NCI-H1417 (cell line): ENCODE measurements at places on chromosomes 5 and 9.
A peak's percentile ranks its signal among the peaks of the same experiment; 100 is the strongest.

DNA sequence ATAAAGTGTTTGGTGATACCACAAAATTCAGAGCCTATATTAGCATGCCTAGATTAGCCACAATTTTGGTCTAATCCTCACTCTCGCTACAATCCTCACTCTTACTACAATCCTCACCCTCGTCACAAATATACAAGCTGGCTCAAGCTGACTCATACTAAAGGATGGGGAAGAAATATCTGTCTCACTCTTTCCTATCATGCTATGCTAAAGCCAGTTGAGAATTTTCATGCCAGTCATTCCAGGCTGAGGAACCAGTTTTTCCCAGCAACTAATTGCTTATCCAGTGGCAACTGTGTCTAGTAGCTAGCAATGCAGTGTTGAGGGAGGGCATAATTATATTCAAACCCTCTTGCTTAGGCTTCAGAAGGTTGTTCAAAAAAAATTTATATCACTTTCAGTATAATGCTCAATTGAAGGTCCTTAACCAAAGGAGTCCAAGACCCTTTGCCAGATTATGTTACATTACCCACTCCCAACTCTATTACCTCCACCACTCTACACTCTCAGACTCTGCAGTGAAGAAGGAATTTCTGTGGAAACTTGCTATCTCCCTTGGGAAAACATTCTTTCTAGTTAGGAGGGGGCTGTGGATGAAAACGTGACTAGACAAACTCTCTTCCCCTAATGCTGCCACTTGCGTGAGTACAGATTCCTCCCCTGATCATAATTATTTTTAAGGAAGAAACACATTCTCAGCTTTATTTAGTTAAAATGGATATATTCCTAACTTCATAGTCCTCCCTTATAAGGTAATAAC, 810.3 kb upstream of the ACO1 start:
- no peak for DNase-seq

GRCh38 chr5:132898094-132898493, 24.6 kb downstream of the LEAP2 start:
- no peak for DNase-seq

DNA sequence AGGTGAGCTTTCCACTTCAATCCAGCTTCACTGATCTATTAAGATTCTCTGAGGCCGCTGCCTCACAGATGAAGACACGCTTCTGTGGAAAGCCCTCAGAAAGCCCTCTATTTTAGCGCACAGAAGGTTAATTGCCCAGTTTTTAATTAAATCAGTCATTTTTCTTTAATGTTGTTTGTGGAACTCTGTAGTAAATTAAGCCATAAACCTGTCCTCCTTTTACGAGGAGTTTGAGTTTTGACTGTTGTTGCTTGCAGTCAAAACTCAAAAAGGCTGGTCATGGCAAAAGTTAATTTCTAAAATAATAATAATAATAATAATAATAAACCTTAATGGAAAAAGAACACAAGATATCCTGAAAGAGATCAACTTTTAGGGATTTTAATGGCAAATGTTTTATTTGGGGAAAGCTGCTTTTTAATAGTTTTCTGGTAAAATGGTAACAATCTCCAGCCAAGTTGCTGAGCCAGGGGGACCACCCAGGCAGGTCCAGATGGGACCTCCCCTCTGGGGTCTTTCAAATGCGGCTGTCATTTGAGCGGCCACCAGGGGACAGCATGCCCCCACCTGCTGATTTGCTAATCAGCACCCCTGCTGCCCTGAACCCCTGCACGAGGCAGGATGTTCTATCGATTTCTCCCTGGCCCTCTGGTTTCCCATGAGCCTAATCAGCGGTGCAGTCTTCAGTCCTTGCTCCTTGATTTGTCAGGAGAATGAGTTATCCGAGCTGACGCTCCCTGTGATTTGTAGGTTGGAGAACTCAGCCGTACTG, 247.2 kb downstream of the FSTL4 start:
- DNase-seq: no peak

- DNase-seq: no peak
Measured at GRCh38 chr5:156971415-156971814, 8.4 kb upstream of the TIMD4 start.

DNA sequence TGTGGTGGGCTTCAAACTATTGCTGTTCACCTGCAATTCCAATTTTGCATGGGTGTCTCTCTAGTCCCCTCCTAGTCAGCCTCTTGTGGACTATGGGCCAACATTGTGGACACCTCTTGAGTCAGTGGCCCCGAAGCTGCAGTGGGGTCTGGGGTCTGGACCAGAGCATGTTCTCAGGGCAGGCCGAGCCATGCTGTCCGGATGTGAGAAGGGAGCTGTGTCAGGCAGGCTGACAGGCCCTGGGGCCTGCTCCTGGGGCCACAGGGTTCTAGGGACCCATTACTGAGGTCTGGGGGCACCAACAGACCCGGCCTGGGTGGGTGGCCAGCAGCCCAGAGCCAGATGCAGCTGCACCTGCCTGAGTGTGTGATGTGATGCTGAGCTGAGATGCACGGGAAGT, 16.5 kb upstream of the IRX4 start:
- DNase-seq: no peak

- no peak for DNase-seq
Measured at GRCh38 chr9:77946296-77946695, 85.3 kb downstream of the GNAQ start.

DNA sequence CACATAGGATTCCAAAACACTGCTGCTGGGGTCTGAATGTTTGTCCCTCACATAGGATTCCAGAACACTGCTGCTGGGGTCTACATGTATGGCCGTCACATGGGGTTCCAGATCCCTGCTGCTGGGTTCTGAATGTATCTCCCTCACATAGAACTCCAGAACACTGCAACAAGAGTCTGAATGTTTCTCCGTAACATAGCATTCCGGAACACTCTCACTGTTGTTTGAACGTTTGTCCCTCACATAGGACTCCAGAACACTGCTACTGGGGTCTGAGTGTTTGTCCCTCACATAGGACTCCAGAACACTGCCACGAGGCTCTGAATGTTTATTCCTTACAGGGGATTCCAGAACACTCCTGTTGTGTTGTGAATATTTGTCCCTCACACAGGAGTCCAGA, 216.8 kb downstream of the FOXD4L6 start:
- no peak for DNase-seq

DNA sequence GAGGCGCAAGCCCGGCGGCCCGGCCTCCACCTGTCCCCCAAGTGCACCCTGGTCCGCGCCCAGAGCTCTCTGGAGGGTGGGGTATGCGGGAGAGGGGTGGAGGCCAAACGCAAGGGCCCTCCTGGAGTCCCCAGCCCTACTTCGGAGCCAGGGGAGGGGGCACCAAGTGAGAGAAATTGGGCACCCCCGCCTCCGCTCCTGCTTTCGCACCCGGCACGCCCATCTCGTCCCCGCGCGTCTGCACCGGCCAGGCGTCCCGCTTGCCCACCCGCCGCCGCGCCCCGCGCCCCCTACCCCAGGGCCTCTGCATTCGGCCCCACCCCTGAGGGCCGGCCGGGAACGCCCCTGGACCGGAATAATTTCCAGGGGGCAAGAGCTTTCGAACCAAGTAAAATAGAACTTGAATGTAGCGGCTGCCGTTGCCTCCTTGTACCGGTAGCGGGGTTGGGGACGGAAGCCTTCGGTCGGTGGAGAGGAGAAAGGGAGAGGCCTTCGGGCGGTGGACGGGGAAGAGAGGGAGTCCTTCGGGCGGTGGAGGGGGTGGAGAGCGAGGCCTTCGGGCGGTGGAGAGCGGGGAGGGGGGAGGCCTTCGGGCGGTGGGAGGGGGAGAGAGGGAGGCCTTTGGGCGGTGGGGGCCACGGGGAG, 694 bp upstream of the PHPT1 start:
- peak; percentile 79 for DNase-seq

DNA sequence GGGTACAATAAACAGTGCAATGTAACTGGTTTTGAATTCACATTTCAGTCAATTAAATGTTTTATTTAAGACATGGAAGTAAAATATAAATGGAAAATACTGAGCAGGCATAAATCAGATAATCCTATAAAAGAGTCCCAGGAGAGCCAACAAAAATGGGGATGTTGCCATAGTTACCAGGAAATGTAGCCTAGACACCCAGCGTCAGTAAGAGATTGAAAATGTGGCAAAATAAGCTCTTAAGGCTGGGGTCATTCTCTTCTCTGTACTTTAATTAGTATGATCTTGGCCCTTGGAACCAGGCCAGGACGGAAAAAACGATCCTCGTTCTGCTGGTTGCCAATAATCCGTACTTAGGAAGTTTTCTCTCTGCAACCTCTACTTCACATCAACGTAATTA, 18.9 kb upstream of the RASEF start:
- DNase-seq: peak; percentile 66

DNA sequence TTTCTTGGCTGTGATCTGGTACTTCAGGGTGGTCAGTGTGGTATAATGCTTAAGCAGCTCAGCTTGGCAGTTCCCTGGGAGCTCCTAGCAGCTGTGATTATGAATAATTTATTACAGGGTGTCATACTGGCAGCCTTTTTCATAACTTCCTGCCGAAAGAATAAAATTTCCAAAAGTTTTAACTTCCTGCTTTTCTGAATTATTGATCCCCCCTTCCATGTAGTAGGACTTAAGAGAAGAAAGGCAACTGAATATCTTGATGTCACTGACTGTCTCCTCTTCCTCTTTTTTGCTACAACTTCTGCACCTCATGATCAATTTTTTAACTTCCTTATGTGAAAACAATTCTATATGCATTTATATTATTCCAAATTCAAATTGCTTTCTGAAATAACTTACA, 74.3 kb upstream of the SPEF2 start:
- DNase-seq: no peak

GRCh38 chr5:42583322-42583721, 160.1 kb downstream of the GHR start:
- peak; percentile 34 for DNase-seq

GRCh38 chr5:179879690-179880010, 21.0 kb upstream of the MRNIP start:
- no peak for DNase-seq

- no peak for DNase-seq
Measured at GRCh38 chr5:135979510-135979909, 24.7 kb upstream of the LECT2 start.

DNA sequence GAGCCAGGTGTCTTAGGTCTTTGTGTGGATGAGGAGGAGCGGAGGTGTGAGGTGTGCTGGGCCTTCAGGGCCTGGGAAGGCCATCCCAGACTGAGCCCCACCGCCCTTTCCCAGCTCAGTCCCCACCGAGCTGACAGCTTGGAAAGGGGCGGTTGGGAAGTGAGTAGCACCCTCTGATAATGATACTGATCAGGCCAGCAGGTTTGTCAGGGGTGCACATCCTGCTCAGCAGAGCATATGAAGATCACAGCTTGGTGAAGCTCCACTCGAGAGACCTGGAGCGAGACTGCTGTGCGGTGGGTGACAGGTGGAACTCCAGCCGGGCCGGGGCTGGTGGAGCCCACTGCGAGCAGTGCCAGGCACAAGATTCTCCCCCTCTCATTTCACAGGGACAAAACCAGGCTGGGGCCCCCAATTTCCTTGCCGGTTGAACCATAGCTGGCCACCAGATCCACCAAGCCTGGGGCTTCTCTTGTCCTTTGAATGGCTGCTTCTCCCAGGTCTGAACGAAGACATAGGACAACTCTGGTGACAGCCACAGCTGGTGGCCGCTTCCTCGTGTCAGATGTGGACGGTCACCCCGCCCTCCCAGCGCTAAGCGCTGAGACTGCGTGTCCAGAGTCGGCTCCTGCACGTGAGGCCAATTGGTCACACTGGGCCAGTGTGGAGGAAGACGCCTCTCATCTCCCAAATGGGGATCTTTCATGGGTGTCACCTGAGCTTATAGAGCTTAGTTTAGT, 8.3 kb downstream of the QRFP start:
- DNase-seq: no peak

DNA sequence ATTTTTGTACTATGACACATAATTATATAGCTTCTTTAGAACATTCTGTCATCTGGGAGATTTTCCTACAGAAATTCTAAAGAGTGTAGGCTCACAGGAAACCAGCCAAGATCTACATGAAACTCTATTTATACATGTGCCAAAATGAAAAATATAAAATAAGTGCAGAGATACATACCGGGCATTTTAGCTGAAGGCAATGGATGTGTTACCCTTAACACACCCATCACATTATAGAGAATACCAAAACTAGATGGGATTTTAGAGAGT, 125.9 kb downstream of the TRIM32 start:
- DNase-seq: no peak

- no peak for DNase-seq
Measured at GRCh38 chr9:94920420-94921091, 194.1 kb downstream of the AOPEP start.

DNA sequence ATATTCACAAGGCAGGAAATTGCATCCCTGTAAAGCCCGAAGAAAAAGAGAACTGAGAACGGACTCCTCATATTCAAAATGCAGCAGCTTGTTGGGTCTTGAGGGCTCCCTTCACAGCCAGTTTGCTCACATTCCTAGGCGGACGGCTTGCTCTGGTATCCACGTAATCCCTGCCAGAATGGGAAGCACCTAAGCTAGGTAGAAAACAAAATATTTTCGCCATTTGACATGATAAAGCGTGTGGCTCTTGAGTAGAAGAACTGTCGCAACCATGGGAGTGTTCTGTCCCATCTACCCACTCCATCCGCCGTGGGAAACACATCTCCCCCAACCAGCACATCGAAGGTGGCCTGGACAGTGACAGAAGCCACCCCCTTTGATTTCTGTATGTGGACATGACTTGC, 183.1 kb downstream of the GAS1 start:
- DNase-seq: no peak

GRCh38 chr9:129280623-129281271, 102.7 kb upstream of the IER5L start:
- no peak for DNase-seq

DNA sequence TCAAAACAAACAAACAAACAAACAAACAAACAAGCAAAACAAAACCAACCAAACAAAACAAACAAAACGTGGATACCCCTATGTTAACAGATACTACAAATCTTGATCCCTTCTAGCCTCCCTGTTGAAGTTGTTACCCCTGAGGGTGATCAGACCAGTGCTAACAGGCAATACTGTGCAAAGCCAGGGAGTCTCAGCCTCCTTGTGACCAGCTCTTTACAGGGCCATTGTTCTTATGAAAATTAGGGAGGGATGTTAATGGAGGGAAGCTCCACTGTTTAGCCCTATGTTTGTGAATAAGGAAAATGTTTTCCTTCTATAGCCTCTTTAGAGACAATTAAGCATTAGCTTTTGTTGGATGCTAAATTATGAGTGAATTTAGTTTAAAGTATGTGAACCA, 1072.1 kb upstream of the WWC1 start:
- no peak for DNase-seq

- DNase-seq: no peak
Measured at GRCh38 chr9:134066526-134066912, 1.3 kb downstream of the BRD3 start.

DNA sequence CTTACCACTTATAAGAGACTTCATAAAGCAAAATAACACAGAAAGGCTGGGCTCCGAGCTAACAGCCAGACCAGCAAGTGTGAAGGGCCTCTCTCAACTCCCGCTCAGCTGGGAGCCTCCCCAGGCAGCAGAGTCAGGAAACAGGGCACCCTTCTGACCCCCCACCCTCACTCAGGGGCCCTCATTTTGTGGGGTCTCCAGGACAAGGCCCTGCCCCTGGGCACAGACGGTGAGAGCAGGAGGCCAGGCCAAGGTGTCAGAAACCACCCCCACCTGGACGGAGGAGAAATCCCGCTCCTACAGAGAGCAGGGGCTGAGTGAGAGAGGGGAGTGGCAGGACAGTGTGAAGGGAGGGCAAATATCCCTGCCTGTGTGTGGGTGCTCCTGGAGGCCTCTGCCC, 135.8 kb upstream of the FOXD4L5 start:
- DNase-seq: no peak

- no peak for DNase-seq
Measured at GRCh38 chr9:134321946-134322741, 4.1 kb upstream of the RXRA start.
